ENCODE measurements at places on chromosomes 6 and 20.

DNA sequence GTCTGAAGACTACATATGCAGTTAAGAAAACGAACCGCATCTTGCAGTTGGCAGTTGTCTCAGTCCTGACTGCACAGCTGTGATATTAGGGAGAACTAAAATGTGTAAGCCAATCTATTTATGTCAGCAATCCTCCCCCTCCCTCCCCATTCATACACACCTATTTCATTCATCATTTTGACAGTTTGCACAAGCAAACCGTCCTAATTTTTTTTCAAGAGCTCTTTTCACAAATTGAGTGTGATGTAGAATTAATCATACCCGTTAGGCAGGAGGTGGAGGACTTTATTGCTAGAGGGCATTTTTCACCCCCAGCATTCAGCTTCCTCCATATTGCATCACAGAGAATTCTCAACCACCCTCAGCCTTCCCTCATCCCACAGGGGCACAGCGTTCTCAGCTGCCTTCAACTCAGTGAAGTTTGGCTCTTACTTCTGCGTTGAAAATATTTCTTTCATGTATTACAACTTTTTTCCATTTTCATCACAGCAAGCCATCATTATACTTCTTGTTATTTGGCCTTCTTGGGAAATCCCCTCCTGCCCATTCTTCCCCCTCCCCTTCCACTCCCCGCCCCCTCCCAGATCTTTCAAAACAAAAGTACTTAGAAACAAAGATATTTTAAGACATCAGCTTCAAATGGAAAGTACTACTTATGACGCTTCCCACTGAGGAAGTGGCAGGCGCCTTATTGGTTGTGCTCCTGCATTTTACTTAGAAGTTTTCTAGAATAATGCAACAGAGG, 37.5 kb downstream of the NOX3 start:
- DNase-seq: peak; percentile 37

GRCh38 chr20:7113577-7114466, 346.3 kb downstream of the BMP2 start:
- DNase-seq: no peak

- no peak for DNase-seq
These were observed 96.0 kb downstream of the RIMS1 start for GRCh38 chr6:71982389-71982788.

GRCh38 chr6:39050453-39051112, 2.0 kb downstream of the GLP1R start:
- no peak for DNase-seq

GRCh38 chr6:43608807-43609206, 20.3 kb downstream of the GTPBP2 start:
- DNase-seq: no peak

GRCh38 chr20:635028-635892, 17.7 kb downstream of the SRXN1 start:
- no peak for DNase-seq

Data from stimulated activated CD8-positive, alpha-beta memory T cell treated with anti-CD3 and anti-CD28 coated beads, Interleukin-7, amount 100 ng/mL, for 24 hours (primary cell).